ENCODE measurements at places on chromosomes 11 and 22.

GRCh38 chr11:76850130-76850529 lies 10.6 kb upstream of the ACER3 start:
- DNase-seq, result no peak

DNA sequence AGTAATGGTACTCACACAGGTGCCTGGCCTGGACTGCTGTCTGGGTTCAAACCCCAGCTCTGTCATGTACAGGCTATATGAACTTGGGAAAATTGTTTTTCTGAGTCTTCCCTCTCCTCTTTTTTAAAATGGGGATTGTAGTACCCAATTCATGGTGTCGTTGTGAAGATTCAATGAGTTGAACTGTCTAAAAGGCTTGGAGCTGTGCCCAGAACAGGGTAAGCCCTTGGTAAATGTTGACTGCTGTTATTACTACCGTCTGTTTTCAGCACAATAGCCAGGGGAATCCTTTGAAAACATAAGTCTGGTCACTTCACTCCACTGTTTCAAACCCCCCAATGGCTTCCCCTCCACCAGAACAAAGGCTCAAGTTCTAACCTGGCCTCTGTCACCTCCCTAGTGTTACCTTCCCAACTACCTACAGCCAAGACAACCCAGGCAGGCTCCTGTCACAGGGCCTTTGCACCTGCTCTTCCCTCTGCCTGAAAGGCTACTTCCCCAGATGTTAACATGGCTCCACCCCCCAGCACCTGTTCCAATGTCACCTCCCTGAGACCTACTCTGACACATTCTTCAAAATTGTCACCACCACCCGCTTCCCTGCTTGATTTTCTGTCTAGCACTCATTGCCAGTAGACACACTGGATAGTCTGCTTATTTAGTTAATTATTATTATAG lies 152.8 kb downstream of the CHST1 start:
- no peak for DNase-seq

DNA sequence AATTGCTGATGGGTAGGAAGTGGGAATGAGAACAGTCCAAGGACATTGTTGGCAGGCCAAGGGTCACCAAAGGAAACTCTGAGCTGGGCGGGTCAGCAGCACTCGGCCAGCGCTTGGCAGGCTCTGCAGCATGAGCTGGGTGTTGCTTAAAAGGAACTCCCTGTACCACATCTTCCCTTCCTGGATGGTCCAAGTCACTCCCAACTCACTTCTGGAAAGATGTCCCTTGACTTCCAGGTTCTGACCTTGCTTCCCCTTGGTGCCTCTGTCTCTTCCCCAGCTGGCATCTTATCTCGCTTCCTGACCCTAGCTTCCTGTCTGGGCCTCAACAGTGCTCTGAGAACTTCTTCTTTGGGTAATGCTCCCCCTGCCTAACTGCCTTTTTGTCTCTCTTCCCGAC lies 24.8 kb upstream of the SWAP70 start:
- DNase-seq, result no peak

- no peak for DNase-seq
Observed at GRCh38 chr22:19998232-19998951, 18.2 kb downstream of the ARVCF start.

GRCh38 chr11:79062814-79063762 lies 377.7 kb downstream of the TENM4 start:
- no peak for DNase-seq

- no peak for DNase-seq
Observed at GRCh38 chr11:26985943-26986342, 8.0 kb upstream of the FIBIN start.

- DNase-seq, result no peak
Observed at GRCh38 chr11:69320326-69320725, 26.4 kb downstream of the MYEOV start.

GRCh38 chr22:48473202-48473601 lies 1354.5 kb downstream of the BRD1 start:
- no peak for DNase-seq

DNA sequence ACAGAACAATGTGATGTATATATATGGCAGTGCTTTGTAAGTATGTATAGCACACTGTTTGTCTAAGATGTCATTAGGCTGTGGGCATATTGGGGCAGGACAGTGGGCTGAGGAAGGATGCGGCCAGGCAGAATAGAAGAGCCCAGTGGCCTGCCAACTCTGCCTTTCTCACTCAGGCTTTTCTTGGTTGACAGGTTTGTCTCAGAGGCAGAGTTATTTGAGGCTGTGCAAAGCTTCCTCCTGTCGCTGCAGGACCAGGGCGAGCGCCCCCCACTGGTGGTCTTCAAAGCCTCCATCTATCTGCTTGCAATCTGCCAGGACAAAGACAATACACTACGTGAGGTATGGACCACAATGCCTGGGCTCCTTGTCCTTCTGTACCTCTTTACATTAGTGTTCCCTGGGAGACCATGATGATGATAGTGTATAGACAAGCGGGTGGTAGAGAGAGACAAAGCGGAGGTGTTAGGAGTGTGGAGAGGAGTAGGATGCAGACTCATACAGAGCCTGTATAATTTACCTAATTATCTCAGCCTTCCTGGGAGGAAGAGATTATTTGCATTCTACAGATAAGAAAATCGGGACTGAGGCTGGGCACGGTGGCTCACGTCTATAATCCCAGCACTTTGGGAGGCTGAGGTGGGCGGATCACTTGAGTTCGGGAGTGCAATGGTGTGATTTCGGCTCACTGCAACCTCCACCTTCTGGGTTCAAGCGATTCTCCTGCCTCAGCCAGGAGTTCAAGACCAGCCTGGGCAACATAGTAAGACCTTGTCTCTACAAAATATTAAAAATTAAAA lies 37.3 kb upstream of the CCDC134 start:
- no peak for DNase-seq

DNA sequence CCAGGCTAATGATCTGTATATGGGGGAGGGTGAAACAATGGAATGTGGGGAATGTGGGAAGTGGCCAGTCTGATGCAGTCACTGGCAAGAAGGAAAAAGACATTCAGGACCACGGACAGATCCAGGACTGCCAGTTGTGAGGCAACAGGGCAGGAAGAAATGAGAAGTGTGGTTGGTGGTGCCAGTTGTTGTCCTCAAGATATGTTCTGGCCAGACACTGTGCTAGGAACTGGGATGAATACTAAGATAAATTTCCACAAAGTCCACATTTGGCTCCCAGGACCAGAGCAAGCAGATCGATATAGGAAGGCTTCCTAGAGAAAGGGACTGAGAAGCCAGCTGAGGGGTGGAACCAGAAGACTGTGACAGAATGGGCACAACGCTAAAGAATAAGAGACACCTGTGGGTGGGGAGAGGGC lies 6.8 kb upstream of the TPBGL start:
- no peak for DNase-seq

- DNase-seq, result no peak
Observed at GRCh38 chr11:26510756-26511155, 61.3 kb downstream of the MUC15 start.

- DNase-seq, result no peak
Observed at GRCh38 chr22:42769574-42770447, 49.1 kb upstream of the A4GALT start.

- DNase-seq, result no peak
Observed at GRCh38 chr11:76626921-76627401, 43.6 kb downstream of the LRRC32 start.

GRCh38 chr11:86743223-86744118 lies 56.9 kb upstream of the PRSS23 start:
- no peak for DNase-seq

DNA sequence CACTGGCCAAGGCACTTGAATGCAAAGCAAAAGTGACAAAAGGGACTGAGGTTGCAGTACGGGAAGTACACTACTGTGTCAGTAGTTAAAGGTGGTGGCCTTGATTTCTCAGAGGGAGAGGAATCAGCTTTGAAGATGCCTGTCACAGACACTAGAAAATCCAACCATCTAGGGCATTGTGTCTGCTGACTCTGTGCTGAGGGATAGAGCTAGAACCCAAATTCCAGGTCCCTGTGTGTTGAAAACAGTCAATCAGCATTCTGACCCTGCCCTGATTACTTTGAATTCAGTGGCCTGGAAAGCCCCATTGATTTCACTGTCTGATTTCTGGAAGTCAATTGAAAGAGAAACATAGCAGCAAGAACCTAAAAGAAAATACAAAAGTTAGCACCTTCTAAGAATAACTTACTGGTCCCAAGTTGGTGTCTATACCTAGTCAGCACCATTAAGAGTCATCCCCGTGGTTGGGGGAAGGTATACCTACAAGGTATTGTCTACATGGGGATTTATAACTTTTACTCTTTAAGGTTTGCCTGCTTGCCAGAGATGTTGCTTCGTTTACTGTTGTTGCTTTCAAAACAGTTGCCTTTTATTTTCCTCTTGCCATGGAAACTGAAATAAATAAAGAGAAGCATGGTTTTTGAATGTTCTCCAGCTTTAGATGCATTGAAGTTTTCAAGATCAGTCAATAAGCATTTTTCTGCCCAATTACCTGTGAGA lies 97.3 kb downstream of the PDHX start:
- DNase-seq, result no peak

GRCh38 chr11:11261629-11262028 lies 91.4 kb downstream of the CSNK2A3 start:
- DNase-seq, result no peak
